ENCODE measurements at places on chromosomes 7 and 10.

- DNase-seq = no peak
Measured at GRCh38 chr7:106063024-106063423, 49.1 kb downstream of the SYPL1 start.

DNA sequence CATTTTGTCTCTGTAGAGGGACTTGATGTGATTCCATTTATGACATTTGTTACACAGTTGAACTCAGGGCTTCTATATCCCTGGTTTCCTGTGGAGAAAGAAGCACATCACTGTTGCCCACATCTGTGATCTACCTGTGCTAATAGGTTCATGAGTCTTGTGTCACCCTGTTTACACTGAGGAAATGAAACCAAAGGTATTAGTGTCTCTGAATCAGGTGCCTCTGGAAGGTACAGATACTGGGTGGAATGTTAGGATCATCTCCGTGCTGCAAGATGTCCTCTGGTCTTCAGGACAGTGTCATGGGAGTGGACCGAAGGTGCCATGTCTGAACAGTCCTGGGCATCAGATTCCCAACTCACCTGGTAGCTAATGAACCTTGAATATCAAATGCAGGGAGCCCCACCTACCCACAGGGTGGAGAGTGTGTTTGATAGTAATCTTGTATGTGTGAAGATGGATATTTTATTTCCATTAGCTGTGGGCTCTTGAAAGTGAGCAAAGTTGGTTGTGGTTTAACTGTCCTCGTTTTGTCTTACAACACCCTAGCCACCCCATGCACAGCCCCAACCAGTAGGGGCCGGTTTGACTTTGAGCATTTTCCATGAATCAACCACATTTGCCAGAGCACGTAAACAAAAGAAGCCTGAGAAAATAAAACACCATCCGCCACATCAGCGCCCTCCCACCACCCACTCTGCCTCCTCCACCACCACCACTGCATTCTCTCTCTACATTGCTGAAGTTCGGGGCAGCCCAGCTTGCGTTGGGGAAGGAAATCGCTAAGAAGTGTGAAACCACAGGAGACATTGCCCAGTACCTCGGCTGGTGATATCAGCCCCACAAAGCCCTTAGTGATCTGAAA lies 40.7 kb downstream of the TARP start:
- DNase-seq = peak; percentile 64

- no peak for DNase-seq
Measured at GRCh38 chr7:8184221-8184620, 77.7 kb downstream of the ICA1 start.

DNA sequence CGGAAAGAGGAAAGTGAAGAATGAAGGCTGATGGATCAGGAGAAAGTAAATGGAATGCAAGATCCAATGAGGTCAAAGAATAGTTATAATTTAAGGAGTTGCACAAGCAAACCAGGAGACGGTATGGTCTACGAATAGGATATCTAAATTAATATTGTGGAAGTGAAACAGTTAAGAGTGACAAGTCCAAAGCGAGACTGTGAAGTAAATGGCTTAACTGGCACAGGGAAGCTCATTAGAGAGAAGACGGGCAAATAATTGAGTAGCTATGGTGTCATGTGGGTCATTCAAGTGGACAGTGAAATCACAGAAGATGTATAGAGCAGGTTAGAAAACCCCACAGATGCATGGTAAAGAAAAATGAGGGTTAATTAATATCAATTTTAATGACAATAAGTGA lies 3.2 kb downstream of the CYP51A1 start:
- DNase-seq = no peak

GRCh38 chr10:30170814-30171213 lies 111.4 kb upstream of the JCAD start:
- no peak for DNase-seq

DNA sequence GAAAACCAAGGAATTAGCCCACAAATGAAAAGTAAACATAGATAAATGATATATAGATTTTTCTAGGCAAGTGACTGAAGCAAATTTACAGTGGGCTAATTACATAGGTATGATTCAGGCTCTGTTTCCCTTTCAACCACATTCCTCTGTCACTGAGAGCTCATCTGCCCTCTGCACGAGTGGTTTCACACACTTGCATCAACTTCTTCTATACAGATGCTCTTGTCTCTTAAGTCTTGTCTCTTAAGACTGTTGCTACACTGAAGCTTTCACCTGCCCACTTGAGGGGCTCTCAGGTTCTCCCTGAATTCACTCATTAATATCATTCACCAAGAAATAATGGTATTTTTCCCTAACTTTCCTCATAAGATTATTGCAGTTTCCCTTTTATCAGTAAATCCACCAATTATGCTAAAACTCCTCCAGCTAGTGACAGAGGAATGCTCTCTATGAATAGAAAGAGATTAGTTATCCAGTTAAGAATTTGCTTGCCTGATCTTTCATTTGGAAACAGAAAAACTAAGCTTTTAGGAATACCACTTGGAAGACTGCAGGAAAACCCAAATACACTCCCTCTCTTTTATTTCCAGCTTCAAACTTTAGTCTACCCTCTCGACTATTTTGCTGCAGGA lies 95.7 kb downstream of the ELAPOR2 start:
- DNase-seq = peak; percentile 91

- DNase-seq = peak; percentile 24
Measured at GRCh38 chr10:128776673-128777252, 650.5 kb upstream of the MKI67 start.

- DNase-seq = peak; percentile 48
Measured at GRCh38 chr10:119299531-119299930, 92.2 kb downstream of the GRK5 start.

GRCh38 chr10:35200487-35200886 lies 73.8 kb downstream of the CREM start:
- no peak for DNase-seq

GRCh38 chr10:73898730-73899410 lies 12.1 kb upstream of the PLAU start:
- DNase-seq = no peak

DNA sequence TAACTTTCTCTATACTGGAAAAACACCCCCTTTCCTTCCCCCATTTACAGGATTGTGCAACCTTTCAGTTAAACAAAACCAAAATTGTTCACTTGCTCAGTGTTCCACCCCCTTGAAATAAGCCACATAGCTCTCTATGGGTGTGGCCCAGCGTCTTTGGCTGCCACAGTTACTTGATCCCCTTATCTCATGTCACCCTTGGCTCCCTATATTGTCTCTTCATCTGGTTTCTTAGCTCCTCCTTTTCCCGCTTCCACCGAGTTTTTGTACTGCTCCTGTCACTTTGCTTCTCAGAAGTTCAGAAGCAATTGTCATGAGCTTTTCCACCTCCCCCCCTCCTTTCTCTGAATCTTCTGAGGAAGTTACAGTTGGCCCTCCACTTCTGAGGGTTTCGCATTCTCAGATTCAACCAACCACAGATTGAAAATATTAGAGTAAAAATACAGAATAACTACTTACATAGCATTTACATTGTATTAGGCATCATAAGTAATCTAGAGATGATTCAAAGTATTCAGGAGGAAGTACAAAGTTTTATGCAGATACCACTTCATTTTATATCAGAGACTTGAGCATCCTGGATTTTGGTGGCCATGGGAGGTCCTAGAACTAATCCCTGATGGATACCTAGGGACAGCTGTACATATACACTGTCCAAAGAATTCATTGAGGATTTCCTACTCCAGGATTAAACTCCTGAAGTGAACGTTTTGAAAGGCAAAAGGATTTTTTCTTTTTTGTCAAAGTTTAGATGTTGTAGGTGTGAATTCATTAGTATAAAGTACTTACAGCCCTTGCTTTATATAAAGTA lies 60.4 kb downstream of the ADD3 start:
- peak; percentile 83 for DNase-seq

DNA sequence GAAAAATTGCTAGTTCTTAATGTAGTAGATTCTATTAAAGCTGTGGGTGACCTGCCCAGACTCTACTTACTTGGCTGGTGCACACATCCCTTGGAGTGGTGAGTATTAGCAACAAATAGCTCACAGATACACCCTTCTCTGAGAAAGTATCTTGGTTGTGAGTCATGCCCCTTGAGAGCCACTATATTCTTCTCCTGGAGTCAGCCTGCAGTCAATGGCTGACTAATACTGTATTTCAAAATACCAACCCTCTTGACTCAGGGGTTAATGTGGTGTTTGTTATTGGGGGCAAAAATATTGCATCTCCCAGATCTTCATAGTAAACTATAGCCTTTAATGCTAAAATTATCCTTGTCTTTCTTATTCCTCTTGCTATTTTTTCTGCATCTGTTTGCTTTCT lies 354.9 kb downstream of the BMPER start:
- DNase-seq = peak; percentile 38

DNA sequence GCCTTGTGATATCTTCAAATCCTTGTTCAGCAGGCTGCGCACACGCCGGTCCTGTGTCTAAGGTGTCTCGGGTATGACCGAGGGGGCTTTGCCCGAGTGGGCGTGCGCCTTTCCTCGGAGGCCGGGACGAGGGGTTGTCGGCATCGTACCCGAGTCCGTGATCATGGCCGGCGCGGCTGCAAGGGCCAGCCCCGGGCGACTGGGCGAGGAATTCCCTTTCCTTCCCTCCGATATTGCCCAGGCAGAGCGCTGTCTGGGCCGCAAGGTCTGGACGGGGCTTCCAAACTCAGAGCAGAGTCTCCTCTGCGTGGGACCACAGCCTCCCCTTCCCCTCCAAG lies 59.7 kb downstream of the ZNF467 start:
- no peak for DNase-seq

DNA sequence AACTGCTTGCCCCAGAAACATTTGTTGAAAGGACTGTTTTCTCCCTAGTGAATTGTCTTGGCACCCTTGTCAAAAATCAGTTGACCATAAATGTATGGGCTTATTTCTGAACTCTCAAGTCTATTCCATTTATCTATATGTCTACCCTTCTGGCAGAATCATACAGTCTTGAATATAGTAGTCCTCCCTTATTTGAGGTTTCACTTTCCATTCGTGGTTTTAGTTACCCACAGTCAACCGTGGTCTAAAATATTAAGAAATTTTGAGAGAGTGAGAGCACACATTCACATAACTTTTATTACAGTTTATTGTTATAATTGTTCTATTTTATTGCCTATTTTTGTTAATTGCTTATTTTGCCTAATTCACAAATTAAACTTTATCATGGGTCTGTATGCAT lies 17.4 kb upstream of the CEP41 start:
- no peak for DNase-seq

DNA sequence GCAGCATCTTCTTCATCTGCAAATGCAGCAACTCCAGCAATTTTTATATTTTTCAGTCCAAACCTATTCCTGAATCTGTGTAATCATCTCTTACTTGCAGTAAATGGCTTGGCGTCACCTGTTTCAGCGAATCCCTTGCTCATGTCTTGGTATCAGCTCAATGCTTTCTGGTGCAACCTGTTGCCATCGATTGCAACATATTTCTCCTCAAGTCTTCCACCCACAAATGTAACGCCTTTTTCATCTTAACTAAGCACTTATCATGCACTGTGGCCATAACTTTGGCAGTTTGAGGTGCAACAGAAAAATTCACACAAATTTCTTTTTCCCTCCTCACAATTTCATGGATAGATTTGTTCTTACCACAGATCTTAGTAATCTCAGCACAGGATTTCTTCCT lies 168.3 kb downstream of the HERPUD2 start:
- DNase-seq = no peak

DNA sequence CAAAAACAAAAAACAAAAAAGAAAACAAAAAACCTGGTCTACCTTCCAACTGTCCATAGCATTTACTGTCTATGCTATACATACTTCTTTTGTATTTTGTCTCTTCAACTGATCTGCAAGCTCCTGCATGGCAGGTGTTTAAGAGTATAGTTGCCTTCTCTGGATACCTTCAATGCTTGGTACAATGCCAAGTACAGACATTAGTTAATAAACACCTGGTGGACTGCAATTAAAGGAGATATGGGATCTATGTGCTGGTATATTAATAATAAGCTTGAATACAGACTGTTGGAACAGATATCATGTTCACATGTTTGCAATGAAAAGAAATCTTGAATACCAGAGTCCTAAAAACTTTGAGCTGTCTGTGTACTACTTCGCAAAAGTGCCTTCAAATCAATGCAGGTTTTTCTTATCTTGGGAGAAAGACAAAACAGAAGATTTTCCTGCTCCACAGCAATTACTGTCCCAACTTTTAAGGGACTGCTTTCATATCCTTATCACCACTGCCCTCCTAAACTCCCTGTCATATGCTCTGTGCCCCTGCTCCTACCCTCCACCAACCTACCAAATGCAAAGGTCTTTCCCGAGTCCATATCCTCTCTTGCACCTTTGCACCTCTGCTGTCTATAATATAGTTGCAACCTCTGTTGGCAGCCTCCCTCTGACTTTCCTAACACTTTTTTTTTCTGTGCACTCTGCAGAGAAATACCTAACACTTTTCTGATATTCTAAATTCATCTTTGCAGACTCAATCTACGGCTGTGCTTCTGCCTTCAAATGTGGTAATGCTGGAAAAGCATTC lies 85.1 kb downstream of the DNMBP start:
- no peak for DNase-seq

DNA sequence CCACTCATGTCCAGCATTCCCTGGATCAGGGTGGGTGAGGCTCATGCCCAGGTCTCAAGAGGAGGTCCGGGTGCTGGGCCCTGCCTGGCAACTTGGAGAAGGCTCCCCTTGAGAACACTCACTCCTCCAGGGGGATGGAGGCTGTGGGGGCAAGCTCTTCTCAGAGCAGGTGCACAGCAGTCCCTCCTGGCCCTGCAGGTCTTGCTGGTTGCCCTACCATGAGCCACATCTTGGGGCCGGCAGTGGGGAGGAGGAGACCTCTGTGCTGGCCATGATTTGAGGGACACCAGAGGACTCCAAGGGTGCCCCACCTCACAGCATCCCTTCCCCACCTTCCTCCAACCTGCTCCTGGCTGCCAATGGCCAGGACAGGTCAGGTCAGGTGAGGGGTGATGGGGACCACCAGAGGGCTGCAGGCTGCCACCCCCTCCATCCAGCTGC lies 87.4 kb upstream of the RET start:
- DNase-seq = no peak

GRCh38 chr7:116538138-116538537 lies 13.3 kb downstream of the CAV1 start:
- DNase-seq = no peak

GRCh38 chr7:100441641-100442535 lies 5.6 kb upstream of the PPP1R35 start:
- no peak for DNase-seq

- no peak for DNase-seq
Measured at GRCh38 chr7:117270371-117270770, 52.5 kb downstream of the WNT2 start.

DNA sequence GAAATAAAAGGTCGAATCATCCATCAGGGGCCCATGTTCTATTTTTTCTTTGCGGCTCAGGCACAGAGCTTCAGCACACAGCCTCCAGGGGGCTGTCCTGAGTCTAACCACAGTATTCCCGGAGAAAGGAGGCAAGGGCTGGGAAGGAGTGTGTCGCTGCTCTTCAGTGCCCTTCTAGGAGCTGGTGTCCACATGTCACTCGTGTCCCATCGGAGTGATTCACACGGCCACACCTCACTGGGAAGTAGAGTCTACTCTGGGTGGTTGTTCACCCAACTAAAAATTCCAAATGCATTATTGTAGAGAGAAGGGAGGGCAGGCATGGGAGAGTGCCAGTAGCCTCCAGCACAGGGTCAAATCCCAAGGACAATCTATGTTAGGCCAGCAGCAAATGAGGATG lies 114.8 kb upstream of the LANCL2 start:
- DNase-seq = peak; percentile 77
